GF-D8 (cell line): ENCODE measurements at places on chromosomes 12 and 14.

DNA sequence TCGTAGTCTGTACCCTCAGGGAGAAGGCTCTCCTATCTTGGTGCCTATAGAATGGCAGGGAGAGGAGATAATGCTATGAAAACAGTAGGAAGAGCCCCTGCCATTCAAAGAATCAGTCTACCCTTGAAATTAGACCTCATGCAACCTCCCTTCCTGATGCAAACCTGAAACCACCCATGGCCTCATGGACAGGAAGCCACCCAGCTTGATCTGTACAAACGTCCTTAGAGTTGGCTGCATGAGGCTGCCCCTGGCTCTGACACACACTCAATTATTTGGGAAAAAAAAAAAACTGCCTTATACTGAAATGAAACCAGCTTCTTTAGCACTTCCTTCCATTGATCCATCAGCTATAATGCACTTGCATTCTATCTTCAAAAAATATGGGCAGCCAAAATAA lies 116.6 kb upstream of the BCL2L14 start:
- DNase-seq, result no peak

GRCh38 chr14:55142466-55142865 lies 13.4 kb downstream of the LGALS3 start:
- no peak for DNase-seq

- DNase-seq, result no peak
Measured at GRCh38 chr14:31920989-31921650, 156.0 kb upstream of the ARHGAP5 start.

DNA sequence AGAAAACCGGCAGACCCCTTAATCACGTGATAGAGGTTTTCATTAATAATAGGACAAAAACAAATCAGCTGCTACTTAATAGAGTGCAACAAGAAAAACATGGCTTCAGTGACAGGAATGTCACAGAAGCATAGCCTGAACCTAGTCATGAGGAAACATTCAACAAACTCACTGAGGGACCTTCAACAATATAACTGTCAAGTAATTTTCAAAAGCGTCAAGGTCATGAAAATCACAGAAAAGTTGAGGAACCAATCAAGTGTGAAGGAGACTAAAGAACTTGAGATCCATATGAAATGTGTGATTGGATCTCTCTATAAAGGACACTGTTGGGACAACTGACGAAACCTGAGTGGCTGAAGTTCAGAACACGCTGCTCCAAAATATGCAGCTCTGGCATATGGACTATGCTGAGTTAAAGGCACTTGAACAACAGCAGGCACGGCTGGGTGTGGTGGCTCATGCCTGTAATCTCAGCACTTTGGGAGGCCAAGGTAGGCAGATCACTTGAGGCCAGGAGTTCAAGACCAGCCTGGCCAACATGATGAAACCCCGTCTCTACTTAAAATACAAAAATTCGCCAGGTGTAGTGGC lies 16.3 kb downstream of the NDUFA12 start:
- no peak for DNase-seq
